ENCODE measurements at places on chromosomes 5 and 9. TPM values are rescaled to one million over a fixed set of nuclear protein-coding genes. Genes with fewer than 3 reads are reported as not detected.

Gene PTGR1
- total RNA-seq = 44.9 TPM

Gene CDX1
- not detected for total RNA-seq

Gene PTPN3
- 46.7 TPM for total RNA-seq

Gene FOXD4
- not detected for total RNA-seq

Gene SLC6A3
- not detected for total RNA-seq

DNA sequence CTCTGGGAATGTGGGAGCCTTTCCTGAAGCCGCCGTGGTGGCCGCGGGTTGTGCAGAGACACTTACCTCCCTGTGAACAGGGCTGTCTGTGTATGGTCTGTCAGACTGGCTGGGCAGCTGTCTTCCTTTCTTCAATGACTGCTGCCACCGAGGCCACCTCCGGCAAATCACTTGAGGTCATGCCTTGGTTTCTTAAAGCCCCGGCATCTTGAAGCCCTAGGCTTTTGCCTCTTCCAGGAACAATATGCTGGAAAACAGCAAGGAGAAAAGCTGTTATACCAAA is 79.5 kb upstream of the ZSWIM6 start:
- no peak for DNase-seq

GRCh38 chr9:77968506-77968905 is 63.1 kb downstream of the GNAQ start:
- no peak for DNase-seq

- DNase-seq = no peak
Observed at GRCh38 chr5:76240336-76240735, 157.2 kb downstream of the SV2C start.

DNA sequence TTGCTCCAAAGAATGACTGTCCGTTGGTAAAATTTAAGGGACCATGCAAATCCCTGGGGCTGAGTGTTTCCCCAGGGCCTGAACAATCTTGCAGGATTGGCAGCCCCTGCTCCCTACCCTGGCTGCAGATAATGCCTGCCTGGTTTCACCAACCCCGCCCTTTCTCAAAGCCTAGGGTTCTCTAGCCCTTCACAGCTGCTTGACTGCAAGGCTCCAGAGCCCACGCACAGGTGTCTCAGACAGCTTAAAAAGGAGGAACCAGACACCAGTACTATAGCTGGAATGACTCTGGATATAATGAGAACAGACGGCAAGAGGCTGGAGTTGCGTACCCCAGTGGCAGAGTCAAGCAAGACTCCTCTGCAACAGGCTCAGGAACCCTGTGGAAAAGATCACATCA is 25.2 kb upstream of the TNIP1 start:
- DNase-seq = peak; percentile 18

DNA sequence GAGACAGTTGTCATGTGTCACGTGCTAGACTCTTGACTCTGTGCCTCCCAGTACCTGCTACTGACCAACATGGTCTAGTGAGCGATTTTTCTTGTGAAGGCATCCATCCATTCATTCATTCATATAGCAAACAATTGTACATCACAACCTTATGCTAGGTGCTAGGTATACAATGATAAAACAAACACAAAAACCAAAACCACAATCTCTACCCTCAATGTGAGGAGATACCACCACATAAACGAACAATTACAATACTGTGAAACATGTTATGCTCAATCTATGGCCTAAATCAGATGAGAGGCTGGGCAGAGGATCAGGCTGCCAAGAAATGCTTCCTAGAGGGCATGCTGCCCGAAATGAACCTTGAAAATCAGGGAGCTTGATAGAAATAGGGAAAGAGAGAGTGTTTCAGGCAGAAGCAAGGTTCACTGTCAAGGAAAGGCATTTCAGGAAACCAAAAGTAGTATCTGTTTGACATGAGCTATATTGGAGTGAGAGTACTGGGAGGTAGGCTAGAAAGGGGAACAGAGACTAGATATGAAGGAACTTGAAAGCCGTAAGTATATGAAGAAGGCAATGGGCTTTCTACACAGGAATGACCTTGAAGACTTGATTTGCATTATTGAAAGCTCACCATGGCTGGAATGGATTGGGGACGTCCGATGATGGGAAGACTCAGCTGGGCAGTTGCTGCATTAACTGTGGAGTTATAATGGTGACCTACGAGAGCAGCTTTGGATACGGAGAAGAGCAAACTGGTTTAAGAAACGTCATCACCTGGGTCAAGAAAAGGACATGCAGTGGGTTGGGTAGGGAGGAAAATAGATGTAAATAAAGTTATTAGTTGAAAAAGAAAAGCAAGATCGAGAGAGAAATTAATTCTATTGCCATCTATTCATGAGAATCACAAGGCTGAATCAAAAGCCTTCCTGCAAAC is 90.1 kb downstream of the THBS4 start:
- DNase-seq = no peak

DNA sequence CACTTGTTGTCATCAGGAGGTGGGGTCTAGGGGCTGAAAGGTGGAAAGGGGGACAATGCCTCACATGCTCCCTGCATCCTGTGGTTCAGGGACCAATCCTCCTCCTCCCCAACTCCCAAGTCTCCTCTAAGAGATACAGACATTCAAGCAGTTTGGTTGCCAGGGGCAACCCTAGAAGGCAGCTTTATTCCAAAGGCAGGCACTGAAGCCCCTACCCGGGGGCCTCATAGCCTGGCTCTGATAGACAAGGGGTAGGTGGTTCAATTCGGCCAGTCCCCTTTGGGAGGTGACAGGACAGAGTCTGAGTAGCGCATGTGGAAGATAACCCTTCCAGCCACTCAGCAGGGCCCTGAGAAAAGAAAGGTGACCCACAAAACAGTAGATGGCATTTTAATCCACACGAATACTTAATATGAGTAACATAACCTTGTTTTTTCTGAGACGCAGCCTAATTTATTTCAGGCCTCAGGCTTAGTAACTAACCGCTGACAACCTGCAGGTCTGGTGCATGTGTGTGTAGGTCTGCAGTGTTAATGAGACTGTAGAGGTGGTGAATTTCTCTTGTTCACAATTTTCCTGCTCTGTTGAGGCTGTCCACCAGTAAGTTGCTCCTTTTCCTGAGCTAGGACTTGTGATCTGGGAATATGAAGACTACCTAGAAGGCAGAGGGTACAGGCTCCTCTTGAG is 31.3 kb upstream of the HSPA9 start:
- no peak for DNase-seq

DNA sequence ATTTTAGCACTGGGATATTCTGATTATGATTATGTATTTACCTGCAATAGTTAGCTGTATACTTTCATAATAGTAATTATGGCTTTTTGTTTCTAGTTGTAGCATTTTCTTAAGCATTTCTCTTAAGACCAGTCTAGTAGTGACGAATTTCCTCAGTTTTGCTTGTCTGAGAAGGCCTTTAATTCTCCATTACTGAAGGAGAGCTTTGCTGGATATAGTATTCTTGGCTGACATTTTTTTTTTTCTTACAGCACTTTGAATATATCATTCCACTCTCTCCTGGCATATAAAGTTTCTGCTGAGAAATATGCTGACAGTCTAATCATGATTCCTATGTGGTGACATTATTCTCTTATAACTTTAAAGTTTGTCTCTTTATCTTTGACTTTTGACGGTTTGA is 181.1 kb upstream of the DMRTA1 start:
- no peak for DNase-seq

DNA sequence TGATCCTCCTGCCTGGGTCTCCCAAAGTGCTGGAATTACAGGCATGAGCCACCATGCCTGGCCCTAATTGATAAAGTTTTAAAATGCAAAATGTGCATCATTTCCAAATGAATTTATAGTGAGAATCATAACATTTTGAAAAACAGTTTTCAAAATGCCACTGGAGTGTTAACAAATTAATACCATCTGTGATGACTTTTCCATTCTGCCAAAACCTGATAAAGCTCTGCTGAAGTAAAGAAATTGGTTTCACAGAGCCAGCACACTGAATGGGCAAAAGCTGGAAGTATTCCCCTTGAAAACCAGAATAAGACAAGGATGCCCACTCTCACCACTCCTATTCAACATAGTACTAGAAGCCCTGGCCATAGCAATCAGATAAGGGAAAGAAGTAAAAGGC is 89.6 kb downstream of the MUSK start:
- no peak for DNase-seq

- no peak for DNase-seq
Observed at GRCh38 chr5:27592231-27592630, 553.8 kb upstream of the CDH9 start.

- DNase-seq = no peak
Observed at GRCh38 chr5:67000794-67001475, 195.7 kb downstream of the CD180 start.

- no peak for DNase-seq
Observed at GRCh38 chr9:93860694-93861658, 94.2 kb downstream of the BARX1 start.

Data from Right ventricle myocardium inferior (tissue), 1 donor.